Vagina (tissue), 2 donors: ENCODE measurements at places on chromosomes 16 and 17.

- DNase-seq, result peak; percentile 88
Measured at GRCh38 chr17:37608351-37609169, 658 bp downstream of the SYNRG start.

GRCh38 chr16:11963706-11964105 lies 1.3 kb upstream of the TNFRSF17 start:
- DNase-seq, result no peak

DNA sequence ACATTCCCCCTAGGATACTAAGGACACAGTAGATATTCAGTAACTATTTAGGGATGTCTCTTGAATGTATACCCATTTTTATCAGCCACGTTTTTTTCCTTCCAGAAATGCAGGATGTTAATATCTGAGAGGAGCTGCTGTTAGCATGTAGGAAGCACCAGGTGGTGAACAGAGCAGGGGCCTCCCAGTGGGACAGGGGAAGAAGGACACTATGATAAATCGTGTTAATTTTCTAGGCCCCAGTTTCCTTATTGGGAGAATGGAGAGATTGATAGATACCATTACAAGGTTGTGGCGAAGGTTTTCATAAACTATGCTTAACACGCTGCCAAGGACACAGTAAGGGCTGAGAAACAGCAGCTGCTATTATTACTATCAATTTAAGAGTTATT lies 45.4 kb downstream of the PRSS54 start:
- DNase-seq, result no peak

GRCh38 chr16:15523092-15523541 lies 88.7 kb downstream of the BMERB1 start:
- DNase-seq, result no peak

GRCh38 chr16:29830774-29831173 lies 10.5 kb downstream of the MVP start:
- no peak for DNase-seq

DNA sequence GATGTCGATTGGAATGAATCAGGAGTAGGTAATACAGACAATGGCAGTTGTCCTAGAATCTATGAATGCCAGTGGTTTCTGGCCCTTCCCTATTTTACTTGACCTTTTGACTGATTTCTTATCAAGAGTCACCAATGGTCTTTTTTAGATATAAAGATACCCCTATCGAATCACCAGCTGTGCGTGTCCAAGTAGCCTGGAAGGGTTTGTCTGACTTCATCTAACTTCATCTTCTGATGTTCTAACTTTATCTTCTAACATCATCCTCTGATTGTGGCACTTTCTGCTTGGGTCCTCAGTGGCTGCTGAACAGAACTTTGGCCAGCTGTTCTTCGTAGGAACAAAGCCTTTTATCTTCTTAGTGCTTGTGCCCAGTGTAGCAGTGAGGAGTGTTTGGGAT lies 129.7 kb downstream of the MSI2 start:
- no peak for DNase-seq

- no peak for DNase-seq
Measured at GRCh38 chr16:16021988-16022682, 72.7 kb downstream of the ABCC1 start.

DNA sequence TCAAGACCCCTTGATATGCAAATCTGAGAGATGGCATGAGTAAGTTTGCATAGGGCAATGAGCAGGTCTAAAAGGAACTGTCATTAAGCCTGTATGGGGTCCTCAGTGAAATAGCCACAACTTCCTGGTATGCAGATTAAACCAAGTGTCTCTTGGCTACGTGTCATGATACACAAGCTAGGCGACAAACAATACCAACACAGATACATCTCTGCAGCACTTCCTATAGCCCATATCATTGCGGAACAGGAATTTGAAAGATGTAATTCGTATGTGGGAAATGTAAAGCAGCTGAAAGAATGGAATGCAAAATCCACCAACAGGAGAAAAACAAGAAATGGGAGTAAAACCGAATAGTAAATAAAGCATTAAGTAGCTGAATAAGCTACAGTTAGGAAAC lies 12.9 kb downstream of the PRSS22 start:
- no peak for DNase-seq

GRCh38 chr16:65032387-65032786 lies 89.5 kb downstream of the CDH11 start:
- DNase-seq, result no peak

- no peak for DNase-seq
Measured at GRCh38 chr17:61279476-61280145, 120.0 kb upstream of the TBX2 start.

- no peak for DNase-seq
Measured at GRCh38 chr17:70888324-70888723, 719.0 kb downstream of the KCNJ2 start.

GRCh38 chr17:32461853-32462617 lies 17.7 kb downstream of the PSMD11 start:
- no peak for DNase-seq

GRCh38 chr16:70478912-70479341 lies 24.5 kb downstream of the FCSK start:
- no peak for DNase-seq

DNA sequence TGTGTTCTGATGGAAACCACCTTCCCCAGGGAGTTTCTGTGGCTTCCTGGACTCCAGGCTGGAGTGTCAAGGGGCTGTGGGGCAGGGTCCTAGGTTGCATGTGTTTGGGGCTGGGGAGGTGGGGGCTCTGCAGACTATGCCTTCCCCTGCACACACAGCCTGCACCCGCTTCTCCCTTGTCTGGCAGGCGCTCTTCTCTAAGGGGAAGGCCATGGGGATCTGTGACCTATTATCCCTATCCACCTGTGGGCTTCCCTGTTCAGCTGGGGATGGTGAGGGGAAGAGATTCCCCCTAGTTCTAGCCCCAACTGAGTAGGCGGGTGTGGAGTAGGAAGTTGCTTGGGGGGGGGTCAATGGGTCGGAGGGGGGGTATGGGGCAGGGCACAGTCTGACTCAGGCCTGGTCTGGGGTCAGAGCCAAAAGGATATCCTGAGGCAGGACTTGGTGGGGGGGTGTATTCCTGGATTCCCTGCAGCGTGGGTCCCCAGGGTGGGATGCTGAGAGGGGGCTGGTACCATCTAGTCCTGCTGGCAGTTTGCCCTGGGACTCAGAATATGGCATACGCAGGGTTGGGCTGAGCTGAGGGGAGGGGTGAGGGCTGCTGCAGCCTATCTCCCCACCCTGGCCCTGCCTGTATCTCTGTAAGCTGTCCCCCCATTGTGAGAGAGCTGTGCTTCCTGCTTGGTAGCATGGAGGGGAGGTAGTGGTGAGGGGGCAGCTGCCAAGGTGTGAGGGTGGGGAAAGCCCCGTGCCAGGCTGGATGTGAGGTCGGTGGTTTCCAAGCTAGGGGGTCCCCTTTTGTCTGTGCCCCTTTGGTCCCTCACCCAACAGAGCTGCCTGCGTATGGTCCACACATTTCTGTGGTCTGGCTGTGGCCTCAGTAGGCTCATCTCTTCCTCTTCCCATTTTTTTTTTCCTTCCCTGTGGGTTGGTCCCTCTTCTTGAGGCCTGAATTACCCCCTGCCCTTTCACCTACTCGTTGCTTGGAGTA lies 14.7 kb downstream of the RARA start:
- no peak for DNase-seq

DNA sequence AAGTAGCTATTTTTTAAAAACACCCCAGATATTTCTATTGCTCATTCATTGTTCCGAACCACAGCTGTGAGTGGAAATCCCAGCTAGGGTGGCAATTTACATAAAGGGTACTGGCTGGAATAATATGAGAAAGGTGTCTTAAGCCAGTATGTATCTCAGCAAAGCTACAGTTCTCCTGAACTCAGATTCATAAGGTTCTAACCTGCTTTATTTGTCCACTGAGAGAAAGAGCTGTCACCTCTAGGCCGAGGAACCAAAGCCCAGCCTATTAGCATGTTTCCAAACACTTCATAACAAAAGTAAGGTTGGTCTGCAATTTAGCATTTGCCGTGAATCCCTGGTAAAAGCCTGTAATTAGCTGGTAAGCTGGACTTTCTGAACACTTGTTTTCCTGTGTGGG lies 57.0 kb upstream of the CLEC19A start:
- DNase-seq, result no peak

- DNase-seq, result no peak
Measured at GRCh38 chr17:82465023-82465603, 6.6 kb downstream of the NARF start.

- DNase-seq, result no peak
Measured at GRCh38 chr16:48444574-48444973, 59.4 kb upstream of the SIAH1 start.

GRCh38 chr17:56929362-56929969 lies 15.6 kb upstream of the TRIM25 start:
- DNase-seq, result no peak

- DNase-seq, result no peak
Measured at GRCh38 chr17:38735161-38735997, 5.2 kb downstream of the CISD3 start.

DNA sequence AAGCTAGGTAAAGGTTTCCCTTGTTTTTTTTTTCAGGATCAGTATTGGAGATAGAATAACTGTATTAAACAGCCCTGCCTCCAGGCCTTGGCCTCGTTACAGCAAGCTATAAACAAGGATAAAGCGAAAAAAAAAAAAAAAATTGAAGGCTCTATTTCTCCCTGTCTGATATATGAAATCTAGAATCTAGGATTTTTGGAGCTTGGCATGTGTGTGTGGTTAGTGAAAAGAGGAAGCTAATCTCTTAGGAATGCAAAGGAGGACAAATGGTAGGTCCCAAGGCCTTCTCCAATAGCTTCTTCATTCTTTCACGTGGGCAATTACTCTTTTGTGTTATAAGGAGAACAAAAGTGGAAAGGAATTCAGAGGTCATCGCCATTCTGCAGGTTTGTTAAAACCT lies 470.3 kb downstream of the TMEM114 start:
- DNase-seq, result no peak

DNA sequence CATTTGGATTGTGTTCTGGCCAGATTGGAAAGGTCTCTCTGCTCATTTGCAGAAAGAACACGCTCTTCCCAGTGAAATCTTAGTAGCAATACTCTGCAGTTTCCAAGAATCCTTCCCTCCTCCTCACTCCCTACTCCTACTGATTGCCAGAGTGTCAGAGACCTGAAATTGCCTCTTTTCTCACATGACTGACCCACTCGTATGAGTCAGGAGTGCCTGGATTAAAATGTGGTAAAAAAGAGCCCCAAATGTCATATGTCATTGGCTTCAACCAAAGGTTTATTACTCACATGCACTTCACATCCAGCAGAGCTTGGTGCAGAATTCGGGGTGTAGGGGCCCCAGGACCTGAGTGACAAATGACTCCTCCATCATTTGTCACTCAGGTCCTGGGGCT lies 39.7 kb upstream of the IRX3 start:
- no peak for DNase-seq

GRCh38 chr16:87344165-87344930 lies 27.2 kb upstream of the C16orf95 start:
- no peak for DNase-seq

DNA sequence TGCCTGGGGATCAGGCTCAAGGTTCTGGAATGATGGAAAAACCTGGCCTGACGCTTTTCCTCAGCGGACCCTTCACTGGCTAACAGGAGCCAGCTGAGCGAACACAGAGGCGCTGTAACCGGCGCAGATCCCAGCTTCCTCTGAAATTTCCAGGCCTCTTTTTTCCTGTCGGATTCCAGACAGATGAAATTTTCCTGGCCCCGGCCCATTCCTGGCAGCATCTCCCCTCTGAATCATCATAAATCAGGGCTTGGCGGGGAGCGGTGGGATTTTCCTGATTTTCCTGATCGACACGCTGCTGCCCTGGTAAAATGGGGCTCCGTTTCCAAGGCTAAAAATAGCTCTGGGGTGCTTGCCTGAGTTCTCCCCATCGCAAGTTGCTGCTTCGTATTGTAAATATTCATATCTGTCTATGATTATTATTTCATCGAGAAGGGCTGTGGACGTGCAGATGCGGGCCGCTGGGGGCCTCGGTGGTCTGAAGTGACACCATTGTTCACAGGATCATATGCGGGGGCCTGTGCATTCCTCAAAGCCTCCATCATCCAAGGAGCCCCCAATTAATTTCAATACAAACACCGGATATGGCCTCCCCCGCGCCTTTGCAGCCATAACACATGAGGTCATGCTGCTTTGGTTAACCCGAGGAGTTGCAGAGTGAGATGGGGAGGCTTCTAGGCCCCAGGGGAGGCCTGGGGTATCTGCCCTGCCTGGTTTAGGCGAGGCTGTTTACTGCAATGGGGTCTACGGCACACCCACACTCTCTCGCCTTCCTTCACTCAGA lies 45.8 kb upstream of the ETV4 start:
- no peak for DNase-seq

DNA sequence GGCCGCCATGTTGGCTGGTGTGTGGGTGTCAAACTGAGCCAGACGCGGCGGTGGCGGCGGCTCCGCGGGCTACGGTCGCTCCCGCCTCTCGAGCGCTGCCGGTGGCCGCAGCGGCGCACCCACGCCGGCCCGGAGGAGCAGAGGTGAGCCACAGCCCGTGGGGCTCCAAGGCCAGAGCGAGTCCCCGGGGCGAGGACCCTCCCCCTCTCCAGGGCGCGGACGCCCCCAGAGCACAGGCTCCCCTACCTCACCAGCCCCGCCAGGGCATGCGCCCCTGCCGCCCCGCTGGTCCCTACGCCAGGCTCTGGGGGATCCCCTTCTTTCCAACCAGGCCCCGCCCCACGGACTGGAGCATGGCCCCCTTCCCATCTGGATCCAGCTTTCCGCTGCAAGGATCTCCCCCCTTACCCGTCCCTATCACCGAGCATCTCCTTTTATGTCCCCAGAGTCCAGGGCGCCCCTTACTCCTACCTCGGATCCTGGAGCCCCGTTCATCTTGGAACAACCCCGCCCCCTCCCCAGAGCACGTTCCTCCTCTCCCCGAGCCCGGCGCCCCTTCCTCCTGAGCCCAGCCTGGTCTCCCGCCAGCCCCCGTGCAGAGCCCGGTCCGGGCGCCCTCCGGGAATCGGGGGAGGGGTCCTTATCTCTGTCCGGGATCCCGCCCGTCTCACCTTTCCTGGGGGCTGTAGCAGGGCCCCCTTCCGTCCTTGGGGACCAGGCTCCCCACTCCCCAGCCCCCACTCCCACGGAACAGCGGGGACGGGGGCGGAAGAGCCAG lies 412 bp downstream of the EPN2 start:
- DNase-seq, result no peak

- no peak for DNase-seq
Measured at GRCh38 chr17:74994440-74994839, 7.0 kb downstream of the CDR2L start.
